ENCODE measurements at places on chromosomes 12 and 14.

GRCh38 chr12:17079251-17079909, 473.4 kb upstream of the LMO3 start:
- DNase-seq, result no peak

GRCh38 chr14:65849091-65849490, 436.6 kb downstream of the FUT8 start:
- no peak for DNase-seq

DNA sequence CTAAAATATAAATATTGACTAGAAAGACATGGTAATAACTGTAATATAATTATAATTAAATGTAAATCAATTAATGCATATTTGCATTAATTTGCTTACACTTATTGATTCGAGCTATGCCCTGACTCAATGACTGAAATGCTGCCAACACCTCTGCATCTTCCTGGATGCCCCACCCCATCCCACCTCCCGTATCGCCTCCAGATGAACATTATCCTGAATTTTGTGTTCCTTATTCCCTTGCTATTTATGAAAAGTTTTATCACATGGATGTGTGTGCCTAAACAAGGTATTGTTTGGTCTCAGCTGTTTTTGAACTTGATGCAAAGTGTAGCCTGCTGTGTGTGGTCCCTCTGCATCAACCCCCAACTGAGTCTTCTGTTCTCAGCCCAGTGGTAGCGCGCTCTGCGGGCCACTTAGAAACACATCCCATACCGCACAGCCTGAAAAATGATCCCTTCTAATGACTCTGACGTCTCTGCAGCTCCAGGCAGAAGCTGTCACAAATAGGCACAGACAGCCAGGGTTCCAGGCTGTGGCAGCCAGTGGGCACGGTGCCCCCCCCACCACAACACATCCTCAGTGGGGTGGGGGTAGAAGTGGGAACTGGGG, 96.5 kb downstream of the PRMT8 start:
- DNase-seq, result no peak

- no peak for DNase-seq
Observed at GRCh38 chr12:115174920-115175319, 490.9 kb upstream of the TBX3 start.

DNA sequence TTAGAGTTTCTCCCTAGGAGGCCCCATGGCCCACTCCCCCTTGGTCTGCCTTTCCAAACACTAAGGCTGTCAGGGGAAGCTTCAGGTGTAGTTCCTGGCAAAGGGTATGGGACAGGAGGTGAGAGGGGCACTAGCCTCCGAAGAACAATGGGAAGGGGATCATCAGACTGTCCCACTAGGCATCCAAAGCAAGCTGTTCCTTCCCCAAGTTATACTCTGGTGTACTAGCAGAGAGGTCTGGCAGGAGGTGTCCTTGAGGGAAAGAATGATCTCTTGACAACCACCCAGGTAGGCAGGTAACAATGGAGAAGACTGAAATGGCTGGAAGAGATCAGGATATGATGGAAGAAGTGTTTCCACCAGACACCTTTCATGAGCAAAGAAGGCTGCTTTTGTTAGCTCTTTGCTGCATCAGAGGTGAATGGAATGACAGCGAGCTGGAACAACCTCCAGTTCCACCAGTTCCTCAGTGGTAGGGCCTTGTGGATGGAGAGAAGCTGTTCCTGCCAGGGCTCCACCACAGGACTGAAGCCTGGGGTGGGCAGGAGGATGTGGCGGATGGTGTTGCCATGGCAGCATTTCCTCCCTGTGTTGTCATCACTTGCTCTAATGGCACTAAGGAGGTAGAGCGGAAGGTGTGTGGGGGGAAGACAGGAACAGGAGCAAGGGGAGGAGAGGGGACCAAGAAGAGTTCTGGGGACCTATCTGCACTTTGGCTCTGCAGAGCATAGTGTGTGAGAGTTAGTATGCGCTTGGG, 2.3 kb upstream of the AGAP2 start:
- DNase-seq, result no peak

GRCh38 chr12:101230547-101230946, 20.5 kb upstream of the SLC5A8 start:
- no peak for DNase-seq

DNA sequence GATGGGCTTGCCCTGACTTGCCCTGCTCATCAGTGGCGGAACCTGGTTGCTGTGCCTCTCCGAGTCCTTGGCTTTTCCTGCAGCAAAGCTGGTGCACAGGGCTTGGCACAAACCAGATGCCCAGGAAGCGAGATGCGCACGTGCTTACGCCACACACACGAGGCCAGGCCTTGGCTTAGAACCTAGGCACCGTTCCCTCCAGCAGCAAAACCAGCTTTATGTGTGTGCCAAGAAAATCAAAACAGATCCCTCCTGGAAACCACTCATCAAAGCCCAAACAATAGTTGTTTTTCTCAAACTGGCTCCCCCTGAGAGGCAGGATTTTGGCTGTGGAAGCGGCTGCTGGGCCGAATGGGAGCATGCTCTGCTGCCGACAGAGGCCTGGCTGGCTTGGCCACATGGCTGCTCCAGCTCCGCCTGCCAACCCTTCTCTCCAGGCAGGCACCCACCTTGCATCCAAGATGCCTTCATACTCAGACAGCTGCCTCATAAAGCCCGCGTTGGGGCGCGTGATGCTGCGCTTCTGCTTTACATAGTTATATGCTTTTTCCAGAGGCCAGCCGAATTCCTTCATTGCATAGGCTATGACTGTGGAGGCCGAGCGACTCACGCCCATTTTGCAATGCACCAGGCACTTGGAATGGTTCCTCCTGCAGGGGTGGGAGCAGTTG, 58.7 kb downstream of the SSH1 start:
- peak; percentile 43 for DNase-seq

DNA sequence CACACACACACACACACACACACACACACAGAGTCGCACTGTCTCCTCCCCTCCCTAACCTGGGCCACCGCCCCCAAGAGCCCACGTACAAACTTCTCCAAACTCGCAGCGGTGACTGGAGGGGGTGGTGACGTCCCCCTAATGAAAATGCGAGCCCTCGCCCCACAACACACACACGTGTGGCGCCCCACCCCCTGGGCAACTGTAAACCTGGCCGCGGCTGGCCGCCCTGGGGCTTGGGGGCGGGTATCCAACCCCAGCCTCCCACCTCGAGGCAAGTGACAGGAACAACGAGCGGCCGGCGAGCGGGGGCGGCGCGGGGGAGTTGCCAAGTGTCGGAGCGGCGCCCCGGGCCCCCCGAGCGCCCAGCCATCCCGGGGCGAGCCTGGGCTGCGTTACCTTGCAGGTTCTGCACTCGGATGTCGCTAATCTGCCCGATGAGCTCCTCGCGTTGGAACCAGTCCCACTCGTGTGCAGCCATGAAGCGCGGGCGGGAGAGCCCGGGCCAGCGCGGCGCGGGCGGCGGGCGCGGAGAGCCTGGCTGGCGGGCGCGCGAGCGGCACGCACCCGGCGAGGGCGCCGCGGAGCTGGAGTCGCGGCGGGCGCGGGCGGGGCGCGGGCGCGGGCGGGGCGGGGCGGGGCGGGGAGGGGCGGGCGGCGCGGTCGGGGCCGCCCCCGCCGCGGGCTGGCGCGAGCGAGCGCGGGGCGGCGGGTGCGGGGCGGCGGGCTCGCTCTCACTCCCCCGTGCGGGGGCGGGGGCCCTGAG, at the start of gene CLMN:
Gene CLMN, minus strand, starts transcription at position 597 of the 766 bp plus-strand sequence. Its CDS starts 116 bp downstream, at position 481.
- peak; percentile 93 for DNase-seq

Measured in frontal cortex (tissue), 4 donors.